CD4-positive, CD25-positive, alpha-beta regulatory T cell (primary cell): ENCODE measurements at places on chromosomes 2 and 18. TPM values are rescaled to one million over a fixed set of nuclear protein-coding genes. Genes with fewer than 3 reads are reported as not detected.

CDCA7 gene
- total RNA-seq: 12.9 TPM

TSPYL6 gene
- not detected for total RNA-seq

ALPG gene
- not detected for total RNA-seq

BMP10 gene
- total RNA-seq: 0.57 TPM

SH2D6 gene
- total RNA-seq: 0.25 TPM

DNA sequence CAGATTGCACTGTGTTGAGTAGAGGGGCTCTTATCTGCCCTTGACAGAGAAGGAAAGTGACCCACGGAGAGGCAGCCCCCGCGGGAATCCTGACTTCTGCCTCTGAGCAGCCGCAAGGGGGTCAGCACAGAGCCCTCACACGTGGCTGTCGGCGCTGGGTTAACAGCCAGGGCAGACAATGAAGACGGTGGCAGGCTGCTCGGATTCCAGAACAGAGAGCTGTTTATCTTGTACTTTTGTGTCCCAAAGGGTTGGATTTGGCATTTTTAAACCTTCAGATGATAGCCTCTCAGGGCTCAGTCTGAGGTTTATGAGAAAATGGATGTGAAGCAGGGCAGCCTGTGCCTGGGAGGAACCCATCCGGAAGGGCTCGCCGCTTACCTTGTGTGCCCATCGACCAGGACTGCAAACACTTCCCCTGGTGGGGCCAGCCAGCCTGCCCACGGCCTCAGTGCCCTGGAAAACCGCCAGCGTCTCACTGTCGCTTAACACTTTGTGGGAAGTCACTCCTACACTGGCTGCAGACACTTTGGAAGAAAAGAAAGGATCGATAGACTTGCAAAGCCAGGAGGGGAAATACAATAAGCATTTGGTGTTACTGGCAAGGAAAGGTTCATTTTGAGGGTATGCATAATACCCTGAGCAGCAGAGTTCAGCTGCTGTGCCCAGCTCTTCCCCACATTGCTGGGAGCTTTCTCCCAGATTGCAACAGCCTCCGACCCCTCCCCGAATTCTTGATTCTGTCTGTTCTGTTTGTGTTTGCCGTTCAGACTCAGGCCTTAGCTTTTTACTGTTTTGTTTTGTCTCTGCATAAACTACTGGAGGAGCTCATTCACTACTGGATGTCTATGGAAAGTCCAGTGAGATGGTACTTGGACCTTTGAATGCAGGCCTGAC, 325.3 kb upstream of the MYT1L start:
- no peaks in the 10 kb centered on the region for H3K4me1 ChIP-seq
- no peak overlapping the region for H3K27ac ChIP-seq
- no peaks in the 10 kb centered on the region for H3K36me3 ChIP-seq

- H3K4me3 ChIP-seq: no peak within 1 kb of the TSS
- peaks cover 15% of the 10 kb centered on the region for H3K4me1 ChIP-seq
- peak; percentile 69 for DNase-seq
- no peaks in the 10 kb centered on the region for H3K36me3 ChIP-seq
Observed at GRCh38 chr2:231530099-231531011, at the start of gene NMUR1. NMUR1 (minus strand) TSS chr2:231530445; CDS start chr2:231530361, 84 bp downstream.

GRCh38 chr2:62475172-62476011, 30.6 kb downstream of the TMEM17 start:
- H3K4me1 ChIP-seq: peaks cover 4% of the 10 kb centered on the region
- H3K4me3 ChIP-seq: peak overlapping the region; percentile 40
- peaks cover 5% of the 10 kb centered on the region for H3K27me3 ChIP-seq
- H3K36me3 ChIP-seq: no peaks in the 10 kb centered on the region
- H3K27ac ChIP-seq: no peak overlapping the region

DNA sequence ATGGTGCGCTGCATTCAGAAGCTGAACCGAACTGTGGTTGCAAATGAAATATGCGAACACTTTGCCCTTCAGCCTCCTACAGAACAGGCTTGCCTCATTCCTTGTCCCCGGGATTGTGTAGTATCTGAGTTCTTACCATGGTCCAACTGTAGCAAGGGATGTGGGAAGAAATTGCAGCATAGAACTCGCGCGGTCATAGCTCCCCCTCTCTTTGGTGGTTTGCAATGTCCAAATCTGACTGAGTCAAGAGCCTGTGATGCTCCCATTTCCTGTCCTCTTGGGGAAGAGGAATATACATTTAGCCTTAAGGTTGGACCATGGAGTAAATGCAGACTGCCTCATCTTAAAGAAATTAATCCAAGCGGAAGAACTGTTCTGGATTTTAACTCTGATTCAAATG, 291.4 kb downstream of the THSD7B start:
- no peak for DNase-seq
- no peak overlapping the region for H3K27ac ChIP-seq
- no peaks in the 10 kb centered on the region for H3K27me3 ChIP-seq
- no peak overlapping the region for H3K4me3 ChIP-seq

- no peak overlapping the region for H3K4me3 ChIP-seq
- no peaks in the 10 kb centered on the region for H3K4me1 ChIP-seq
- no peak overlapping the region for H3K27ac ChIP-seq
Observed at GRCh38 chr18:29874519-29875098, 1167.9 kb downstream of the DSC3 start.

GRCh38 chr2:149826471-149827125, 239.0 kb upstream of the MMADHC start:
- no peaks in the 10 kb centered on the region for H3K4me1 ChIP-seq
- no peaks in the 10 kb centered on the region for H3K27me3 ChIP-seq
- no peak for DNase-seq
- no peak overlapping the region for H3K4me3 ChIP-seq
- H3K36me3 ChIP-seq: no peaks in the 10 kb centered on the region
- no peak overlapping the region for H3K27ac ChIP-seq

DNA sequence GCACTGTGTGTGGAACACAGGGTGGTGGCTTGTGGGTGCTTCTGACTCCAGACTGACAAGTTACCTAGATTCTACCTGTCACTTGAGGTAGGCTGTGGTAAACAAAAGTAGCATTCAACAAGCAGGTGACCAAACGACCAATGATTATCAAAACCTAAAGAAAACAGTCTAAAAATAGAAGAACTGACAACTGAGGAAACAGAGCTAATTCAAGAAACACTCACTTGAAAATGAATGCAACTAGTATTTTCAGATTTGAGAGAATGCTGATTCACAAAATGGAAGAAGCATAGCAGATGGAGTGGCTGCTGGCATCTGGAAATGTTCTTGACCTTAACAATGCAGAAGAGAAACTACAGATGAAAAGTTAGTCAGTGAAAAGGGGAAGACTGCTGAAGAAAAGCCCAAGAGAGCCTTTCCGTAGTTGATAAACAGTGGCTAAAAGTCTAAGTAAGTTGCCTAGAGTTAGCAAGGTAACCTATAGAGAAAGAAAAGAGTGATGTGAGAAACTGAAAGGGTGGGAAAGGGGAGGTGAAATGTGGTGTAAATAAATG, 170.4 kb downstream of the NCK2 start:
- no peaks in the 10 kb centered on the region for H3K36me3 ChIP-seq
- H3K27ac ChIP-seq: no peak overlapping the region
- H3K4me3 ChIP-seq: no peak overlapping the region
- H3K27me3 ChIP-seq: no peaks in the 10 kb centered on the region
- DNase-seq: no peak

DNA sequence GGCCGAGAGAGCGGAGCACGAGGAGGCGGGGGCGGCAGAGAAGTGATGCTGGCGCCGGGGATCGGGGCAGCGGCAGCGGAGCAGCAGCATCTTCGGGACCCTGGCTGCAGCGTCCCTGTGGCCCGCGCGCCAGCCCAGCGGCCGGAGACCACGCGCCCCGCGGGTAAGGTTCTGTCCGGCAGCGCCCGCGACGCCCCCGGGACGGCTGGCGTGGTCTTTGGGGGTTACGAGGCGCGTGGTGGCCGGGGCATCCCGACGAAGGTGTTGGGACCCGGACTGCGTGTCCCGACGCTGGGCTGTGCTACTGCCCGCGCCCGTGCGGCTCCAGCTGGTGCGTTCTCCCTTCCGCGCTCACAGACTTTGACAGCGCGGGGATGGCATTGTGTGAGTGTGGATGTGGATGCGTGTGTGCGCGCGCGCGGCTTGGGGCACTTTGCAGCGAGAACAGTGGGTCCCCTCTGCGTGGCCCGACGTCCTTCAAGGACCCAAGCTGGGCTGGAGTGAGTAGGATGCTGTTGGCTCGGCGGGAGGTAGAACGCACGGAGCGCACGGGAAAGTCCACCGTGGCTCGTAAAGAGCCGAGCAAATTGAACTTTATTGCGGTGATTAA, 405.0 kb downstream of the XIRP2 start:
- H3K4me3 ChIP-seq: no peak overlapping the region
- DNase-seq: peak; percentile 6
- no peaks in the 10 kb centered on the region for H3K36me3 ChIP-seq
- H3K4me1 ChIP-seq: peaks cover 11% of the 10 kb centered on the region
- H3K27me3 ChIP-seq: peaks cover 18% of the 10 kb centered on the region
- no peak overlapping the region for H3K27ac ChIP-seq

DNA sequence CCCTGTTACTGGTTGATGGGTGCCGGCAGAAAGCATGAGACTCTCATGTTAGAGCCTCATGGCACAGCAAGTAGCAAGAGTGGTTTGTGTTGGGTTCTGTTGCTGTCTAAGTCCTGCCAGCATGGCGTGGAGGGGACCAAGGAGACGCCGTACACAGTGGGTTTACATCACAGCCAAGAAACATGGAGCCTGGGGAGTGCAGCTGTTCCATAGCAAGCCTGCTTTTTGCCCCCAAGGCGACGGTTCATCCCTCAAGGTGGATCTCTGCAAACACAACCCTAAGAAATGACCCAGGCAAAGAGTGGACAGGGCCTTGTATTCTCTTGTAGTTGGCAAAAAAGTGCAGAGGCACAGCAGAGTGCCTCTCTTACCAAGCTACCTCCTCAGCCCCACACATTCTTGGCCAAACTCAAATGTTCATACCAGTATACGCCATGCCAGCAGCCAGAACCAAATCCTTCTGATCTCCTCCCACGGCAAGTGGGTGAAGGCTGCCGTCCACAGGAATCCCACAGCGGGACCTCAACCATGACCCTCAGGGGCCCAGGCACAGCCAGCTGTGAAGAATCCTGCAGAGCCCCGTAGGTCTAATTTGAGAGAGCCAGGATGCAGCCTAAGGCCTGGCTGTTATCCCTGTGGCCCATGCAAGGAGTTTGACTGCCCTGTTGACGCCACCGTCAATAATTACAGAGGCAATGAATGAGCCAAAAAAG, 19.0 kb downstream of the SNED1 start:
- no peak overlapping the region for H3K4me3 ChIP-seq
- H3K36me3 ChIP-seq: no peaks in the 10 kb centered on the region
- H3K4me1 ChIP-seq: no peaks in the 10 kb centered on the region
- DNase-seq: no peak
- H3K27ac ChIP-seq: no peak overlapping the region

DNA sequence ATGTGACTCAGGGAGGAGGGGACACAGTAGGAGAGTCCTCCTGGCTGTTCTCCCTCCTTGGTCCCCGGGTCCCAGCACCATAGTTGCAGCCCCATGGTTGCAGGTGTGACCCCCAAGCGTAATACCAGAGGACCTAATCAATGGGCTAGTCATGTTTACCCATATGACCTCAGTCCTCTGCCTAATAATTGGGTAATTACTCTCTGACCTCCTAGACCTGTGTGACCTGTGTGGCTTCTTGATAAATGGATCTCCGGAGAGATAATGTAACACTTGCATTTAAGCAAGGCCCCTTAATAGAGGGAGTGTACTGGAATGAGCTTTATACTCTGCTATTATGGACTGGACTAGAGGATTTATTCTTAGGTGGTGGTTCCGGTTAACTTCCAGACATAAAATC, 32.2 kb upstream of the GMCL1 start:
- no peaks in the 10 kb centered on the region for H3K36me3 ChIP-seq
- H3K4me3 ChIP-seq: no peak overlapping the region
- H3K27me3 ChIP-seq: no peaks in the 10 kb centered on the region
- H3K4me1 ChIP-seq: no peaks in the 10 kb centered on the region
- no peak overlapping the region for H3K27ac ChIP-seq
